GM10248 (cell line): ENCODE measurements at places on chromosomes 16 and 17.
A peak's percentile ranks its signal among the peaks of the same experiment; 100 is the strongest.

- no peak for DNase-seq
Measured at GRCh38 chr17:42386777-42387657, 1.2 kb downstream of the STAT3 start.

DNA sequence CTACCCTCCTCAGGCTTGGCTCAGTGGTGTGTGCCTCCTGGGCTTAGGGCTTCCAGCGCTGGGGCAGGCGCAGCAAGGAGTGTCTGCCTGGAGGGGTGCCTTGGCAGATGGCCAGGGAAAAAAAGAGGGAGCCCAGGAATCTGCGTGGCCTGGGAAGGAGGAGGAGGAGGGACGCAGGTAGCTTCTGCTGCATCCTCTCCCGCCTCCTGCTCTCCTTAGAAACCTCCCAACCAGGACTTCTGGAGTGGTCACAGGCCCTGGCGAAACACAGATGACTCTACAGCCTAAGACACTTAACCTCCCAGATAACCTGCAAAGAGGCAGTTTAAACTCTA lies 7.3 kb upstream of the BCAR1 start:
- no peak for DNase-seq

GRCh38 chr17:41178843-41179616 lies 1.0 kb upstream of the KRTAP4-2 start:
- DNase-seq = no peak

DNA sequence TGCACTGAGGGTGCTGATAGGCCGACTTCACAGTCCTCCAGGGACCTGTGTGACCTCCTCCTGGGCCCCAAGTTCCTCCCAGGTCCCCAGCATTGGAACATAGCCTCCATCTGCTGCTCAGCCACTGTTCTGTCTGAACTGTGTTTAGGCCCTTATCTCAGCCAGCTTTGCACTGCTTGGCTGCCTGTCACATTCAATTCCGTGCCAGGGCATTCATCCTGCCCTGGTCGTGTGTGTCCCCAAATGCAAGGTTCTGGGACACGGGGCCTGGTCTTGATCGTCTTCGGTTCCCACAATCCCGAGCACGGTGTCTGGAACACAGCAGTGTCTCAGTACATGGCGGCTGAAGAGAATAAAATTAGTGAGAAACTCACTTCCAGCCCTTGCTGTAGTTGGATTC lies 69.9 kb upstream of the NFAT5 start:
- DNase-seq = no peak

GRCh38 chr16:11161974-11162373 lies 94.0 kb downstream of the SOCS1 start:
- no peak for DNase-seq

DNA sequence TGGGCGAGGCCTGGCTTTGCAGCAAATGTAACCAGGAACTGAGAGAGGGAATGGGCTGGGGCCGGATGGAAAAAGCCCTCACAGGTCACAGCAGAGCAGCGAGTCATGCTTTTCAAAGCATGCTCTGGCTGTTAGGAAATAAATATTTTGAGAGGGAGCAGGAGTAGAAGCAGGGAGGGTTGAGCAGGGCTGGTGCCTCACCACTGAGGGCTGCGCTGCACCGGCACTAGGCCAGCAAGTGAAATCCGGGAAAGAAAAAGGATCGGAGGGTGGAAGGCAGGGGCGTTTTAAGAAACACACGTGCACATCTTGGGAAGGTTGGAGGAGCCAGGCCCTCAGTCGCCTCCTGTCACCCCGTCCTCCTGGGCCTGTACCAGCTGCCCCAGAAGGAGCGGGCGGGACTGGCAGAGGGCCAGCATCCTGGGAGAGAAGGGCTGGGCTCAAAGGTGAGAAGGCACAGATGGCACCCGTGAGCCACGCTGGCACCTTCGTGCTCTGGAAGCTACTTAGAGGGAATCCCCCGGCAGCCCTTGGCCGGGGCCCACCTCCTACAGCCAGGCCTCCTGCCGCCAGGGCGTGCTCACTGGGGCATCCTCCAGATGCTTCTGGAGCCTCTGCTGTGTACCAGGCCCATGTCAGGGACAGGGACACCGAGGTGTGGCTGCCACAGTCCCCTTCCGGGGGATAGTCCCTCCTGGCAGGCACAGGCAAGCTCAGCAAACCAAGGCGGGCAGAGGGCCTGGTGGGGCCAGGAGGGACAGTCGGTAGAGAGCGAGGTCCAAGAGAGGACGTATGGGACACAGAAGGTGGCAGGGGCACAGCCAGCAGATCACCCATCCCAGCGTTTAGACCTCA lies 71.5 kb upstream of the PLCG2 start:
- DNase-seq = no peak

DNA sequence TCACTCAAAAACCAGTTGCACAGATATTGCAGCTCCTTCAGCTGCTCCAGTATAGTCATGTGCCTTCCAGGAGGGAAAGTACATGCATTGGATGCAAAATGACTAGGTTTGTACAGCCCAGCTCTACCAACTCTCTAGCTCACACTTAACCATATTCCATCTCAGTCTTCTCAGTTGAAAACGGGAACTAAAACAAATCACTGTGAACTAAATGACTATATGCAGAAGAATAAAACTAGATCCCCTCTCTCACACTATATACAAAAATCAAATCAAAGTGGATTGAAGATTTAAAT lies 24.9 kb downstream of the DCUN1D3 start:
- no peak for DNase-seq

GRCh38 chr17:64229815-64230728 lies 33.0 kb downstream of the TEX2 start:
- no peak for DNase-seq

DNA sequence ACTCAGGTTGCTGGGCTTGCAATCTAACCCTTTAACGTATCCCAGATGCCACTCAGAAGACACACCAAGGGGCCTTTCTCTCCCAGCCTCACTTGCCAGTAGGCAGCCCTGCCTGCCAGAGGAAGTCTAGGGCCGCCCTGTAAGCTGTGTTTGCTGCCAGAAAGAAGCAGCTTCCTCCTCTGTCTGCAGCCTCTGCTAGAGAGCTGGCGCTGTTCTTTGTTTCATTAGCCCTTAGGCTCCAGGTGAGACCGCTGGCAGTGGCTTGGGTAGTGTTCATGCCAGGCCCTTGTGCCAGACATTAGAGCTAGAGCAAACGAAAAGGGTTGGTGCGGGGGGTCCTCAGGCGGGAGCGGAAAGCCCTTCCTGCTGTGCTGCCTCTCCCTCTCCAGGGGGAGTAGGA lies 8.9 kb downstream of the CTRL start:
- DNase-seq = no peak

- peak; percentile 35 for DNase-seq
Measured at GRCh38 chr16:22014271-22014873, 6.5 kb downstream of the MOSMO start.

GRCh38 chr17:260031-260791 lies 78.8 kb upstream of the DOC2B start:
- no peak for DNase-seq

GRCh38 chr17:63032142-63032541 lies 66.1 kb downstream of the TANC2 start:
- no peak for DNase-seq

DNA sequence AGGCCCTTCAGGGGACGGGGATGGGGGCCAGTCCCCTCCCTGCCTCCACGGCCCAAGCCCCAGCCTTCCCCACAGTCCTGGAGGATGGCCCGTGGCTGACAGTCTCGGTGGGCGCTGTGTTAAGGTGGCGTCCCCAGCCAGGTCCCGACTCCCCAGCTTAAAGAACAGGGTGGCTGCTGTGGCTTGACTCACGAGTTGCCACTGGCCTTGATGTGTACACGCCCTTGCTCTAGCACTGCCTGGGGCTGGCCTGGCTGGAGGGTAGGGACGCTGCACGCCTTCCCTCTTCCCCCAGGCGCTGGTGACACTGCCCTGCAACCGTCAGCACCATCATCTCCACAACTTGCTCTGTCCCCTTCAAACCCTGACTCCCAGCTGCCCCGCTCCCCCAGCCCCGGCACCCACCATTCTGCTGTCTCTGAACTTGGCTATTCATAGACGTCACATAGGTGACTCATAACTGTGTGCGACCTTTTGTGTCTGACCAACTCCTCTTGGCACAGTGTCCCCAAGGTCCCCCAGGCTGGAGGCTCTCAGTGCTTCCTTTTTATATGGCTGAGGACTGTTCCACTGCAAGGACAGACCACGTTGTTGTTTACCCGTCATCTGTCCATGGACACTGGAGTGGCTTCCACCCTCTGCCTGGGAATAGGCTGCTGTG lies 6.3 kb downstream of the GNPTG start:
- no peak for DNase-seq

DNA sequence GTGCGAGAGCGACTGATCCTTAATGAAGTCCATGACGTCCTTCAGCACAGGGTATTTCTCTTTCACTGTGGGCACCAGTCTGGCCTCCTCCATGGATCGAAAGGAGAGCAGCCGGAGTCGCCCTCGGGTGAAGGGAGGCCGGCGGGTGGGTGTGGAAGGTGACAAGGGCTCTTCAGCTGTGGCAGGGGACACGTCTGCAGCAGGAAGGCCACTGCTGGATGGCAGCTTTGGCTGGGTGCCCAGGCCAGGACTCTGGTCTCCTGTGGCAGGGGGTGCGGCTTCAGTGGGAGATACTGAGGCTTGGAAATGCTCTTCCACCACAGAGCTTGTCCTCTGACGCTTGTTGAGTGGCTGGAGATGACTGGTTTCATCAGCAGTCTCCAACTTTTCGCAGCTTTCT lies 78.5 kb downstream of the ZZEF1 start:
- DNase-seq = no peak

- DNase-seq = no peak
Measured at GRCh38 chr17:19387921-19388521, 1.0 kb upstream of the MFAP4 start.

- no peak for DNase-seq
Measured at GRCh38 chr16:56967733-56968132, 6.0 kb downstream of the CETP start.

DNA sequence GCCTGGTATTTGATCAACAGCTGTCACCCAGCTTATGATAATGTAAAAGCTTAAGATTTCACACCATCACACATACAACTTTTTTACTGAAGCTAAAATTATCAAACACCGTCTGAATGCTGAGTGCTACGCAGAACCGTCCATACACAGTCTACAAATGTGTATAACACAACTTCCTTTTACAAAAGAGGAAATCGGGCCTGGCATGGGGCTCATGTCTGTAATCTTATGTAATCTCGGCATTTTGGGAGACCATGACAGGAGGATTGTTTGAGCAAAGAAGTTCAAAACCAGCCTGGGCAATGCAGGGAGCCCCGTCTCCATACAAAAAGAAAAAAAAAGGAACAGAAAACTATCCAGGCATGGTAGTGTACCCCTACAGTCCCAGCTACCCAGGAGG lies 19.6 kb upstream of the QRICH2 start:
- DNase-seq = no peak

- DNase-seq = no peak
Measured at GRCh38 chr16:67015313-67015731, 13.6 kb upstream of the CBFB start.

DNA sequence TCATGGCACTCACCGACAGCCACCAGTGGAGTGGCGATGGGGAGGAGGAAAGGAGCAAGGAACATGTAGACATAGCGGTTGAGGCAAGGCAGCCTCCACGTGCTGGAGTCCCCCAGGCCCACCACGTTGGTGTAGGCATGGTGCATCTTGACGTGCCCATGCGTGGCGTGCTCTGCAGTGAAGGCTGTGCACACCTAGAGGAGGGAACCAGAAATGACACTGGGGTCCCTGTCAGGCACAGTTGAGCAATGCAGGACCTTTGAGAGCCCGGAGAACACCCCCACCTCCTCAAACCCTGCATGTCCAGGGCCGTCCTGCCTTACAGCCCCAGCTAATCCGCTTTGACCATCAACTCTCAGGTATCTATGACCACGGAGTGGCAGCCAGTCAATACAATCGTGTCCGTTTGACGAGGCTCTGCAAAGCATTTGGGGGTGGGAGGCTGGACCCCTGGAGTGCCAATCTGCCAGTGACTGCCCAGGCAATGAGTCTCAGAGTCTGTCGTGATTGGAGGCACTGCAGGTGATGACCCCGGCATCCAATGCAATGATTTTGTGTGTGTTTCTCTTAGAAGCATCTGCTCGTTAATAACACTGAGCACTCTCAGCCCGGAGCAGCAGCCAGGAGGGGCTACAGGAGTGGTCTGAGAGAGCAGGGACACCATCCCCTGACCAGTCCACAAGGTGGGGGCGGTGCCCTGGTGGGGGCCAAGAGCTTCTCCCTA lies 9.9 kb upstream of the FDXR start:
- DNase-seq = no peak

DNA sequence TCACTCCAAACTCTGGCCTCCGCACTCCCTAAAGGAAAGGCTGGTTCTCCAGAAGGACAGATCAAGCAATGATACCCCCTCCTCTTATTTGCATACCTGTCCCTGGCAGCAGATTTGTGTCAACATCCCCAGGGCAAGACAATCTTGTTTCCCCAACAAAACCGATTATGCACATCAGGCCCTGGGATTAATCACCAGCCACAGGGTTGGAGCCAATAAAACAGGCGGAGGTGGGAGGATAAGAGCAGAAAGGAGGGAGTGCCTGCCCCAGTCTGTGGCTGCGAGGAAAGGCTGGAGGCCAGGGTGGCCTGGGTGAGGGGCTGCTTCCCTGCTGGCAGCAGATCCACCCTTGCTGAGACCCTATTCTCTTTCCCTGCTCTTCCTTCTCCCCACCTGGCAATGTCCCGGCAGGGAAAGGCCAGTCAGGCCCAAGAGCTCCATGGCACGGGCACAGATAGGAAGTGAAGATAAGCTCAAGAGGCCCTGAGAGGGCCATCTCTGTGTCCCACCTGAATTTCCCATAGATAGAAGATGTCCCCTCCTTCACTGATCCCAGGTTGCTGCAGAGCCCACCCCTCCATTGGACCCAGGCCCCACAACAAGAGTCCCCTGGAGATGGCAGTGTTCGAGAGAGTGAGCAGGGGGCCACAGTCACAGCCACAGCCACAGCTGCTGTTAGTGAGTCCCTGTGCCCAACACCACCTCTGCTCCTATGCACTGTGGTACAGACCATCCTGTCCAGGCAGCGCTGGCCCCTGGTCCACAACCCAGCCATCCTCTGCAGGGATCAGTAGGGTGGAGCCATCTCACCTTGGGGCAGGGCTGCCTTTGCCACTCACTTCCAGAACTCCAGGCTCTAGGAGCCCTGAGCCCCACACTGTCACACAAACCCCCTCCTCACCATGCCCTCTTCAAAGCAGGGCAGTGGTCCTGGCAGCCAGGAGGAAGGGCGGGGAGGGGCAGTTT lies 137.5 kb downstream of the SDK2 start:
- DNase-seq = no peak

GRCh38 chr17:17846003-17846402 lies 9.2 kb upstream of the SREBF1 start:
- DNase-seq = no peak

- DNase-seq = peak; percentile 56
Measured at GRCh38 chr16:83806036-83806435, 1.7 kb upstream of the HSBP1 start.

DNA sequence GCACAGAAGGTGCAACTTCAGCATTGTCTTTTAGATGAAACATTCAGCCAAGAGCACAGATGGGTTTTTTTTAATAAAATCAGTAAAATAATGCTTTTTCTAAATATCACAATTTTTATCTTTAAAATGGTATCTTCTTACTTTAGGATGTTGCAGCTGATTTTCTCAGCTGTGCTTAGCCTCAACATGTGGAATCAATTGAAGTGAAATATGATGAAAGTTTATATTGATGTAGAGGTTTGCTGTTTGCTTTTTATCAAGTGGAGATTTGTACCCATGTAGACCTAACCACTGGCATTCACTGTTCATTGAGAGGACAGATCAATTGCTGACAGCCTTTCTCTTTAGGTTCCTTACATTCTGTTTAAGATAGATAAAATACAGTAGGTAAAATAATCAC lies 107.8 kb downstream of the CYB561 start:
- DNase-seq = no peak

GRCh38 chr16:31428279-31428597 lies at the start of gene COX6A2:
TSS of gene COX6A2 (minus strand) at chr16:31428360. CDS start at chr16:31428325, 35 bp downstream.
- no peak for DNase-seq
